ENCODE measurements at places on chromosomes 3 and 15.

GRCh38 chr3:159859424-159859823, 129.2 kb upstream of the IL12A start:
- no peak for DNase-seq

DNA sequence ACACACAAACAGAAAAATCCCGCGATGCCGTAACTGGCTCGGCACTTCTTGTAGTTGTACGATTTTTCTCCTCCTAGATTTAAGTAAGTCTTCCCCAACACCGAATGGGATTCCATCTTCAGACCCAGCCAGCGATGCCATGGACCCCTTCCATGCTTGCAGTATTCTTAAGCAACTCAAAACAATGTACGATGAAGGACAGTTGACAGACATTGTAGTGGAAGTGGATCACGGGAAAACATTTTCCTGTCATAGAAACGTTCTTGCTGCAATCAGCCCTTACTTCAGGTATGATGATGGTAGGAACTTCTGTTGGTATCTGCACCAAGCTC, 763 bp downstream of the KBTBD8 start:
- no peak for DNase-seq

- DNase-seq, result no peak
Observed at GRCh38 chr15:80492874-80493273, 88.7 kb downstream of the ARNT2 start.

GRCh38 chr3:105444725-105445124, 78.0 kb downstream of the ALCAM start:
- no peak for DNase-seq

- DNase-seq, result no peak
Observed at GRCh38 chr3:71640331-71640983, 56.9 kb upstream of the FOXP1 start.

GRCh38 chr3:150035301-150035779, 64.6 kb upstream of the PFN2 start:
- no peak for DNase-seq

GRCh38 chr15:71914092-71914491, 103.7 kb downstream of the NR2E3 start:
- no peak for DNase-seq

DNA sequence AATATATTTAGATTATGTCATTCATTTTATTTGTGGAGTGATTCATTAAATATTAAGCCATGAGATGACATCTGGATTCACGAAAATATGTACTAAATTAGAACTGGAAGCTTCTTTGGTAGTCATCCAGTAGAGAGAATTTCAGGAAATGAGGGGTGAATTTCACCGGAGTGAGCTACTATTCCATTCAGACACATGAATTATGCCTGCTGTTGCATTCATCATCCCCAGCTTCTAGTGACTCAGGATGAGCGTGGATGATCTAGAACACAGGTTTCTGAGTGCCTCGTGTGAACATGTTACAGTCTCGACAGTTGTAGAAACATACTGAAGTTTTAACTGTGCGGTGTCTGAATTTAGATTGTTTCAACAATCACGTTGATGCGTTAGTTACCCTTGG, 42.9 kb upstream of the GABRG3 start:
- DNase-seq, result no peak

GRCh38 chr3:23959135-23959900, 14.2 kb downstream of the NR1D2 start:
- no peak for DNase-seq

Measured in activated naive CD4-positive, alpha-beta T cell treated with Interleukin-2 at 50 U/mL for 16 hours (primary cell).